ENCODE measurements at places on chromosomes 4 and X.
A peak's percentile ranks its signal among the peaks of the same experiment; 100 is the strongest.

DNA sequence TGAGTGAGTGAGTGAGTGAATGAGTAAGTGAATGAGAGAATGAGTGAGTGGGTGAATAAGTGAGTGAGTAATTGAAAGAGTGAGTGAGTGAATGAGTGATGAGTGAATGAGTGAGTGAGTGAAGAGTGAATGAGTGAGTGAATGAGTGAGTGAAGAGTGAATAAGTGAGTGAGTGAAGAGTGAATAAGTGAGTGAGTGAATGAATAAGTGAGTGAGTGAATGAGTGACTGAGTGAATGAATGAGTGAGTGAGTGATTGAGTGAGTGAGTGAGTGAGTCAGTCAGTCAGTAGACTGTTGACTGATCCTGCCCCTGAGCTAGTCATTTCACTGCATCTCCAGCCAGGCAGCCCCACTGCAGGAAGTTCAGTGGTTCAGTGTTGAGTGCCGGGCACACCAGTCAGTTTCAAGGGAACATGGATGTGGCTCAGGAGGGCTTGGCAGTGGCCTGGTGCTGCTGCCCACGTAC lies 228.4 kb upstream of the PSAPL1 start:
- DNase-seq, result no peak

DNA sequence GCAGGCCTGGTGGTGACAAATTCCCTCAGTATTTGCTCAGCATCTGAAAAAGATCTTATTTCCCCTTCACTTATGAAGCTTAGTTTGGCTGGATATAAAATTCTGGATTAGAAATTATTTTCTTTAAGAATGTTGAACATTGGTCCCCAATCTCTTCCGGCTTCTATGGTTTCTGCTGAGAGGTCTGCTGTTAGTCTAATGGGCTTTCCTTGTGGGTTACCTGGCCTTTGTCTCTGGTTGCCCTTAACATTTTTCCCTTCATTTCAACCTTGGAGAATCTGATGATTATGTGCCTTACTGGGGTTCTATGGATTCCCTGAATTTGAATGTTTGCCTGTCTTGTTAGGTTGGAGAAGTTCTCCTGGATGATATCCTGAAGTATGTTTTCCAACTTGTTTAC lies 17.4 kb upstream of the TMPRSS11F start:
- no peak for DNase-seq

- DNase-seq, result no peak
Observed at GRCh38 chr4:60589425-60589824, 610.7 kb upstream of the ADGRL3 start.

DNA sequence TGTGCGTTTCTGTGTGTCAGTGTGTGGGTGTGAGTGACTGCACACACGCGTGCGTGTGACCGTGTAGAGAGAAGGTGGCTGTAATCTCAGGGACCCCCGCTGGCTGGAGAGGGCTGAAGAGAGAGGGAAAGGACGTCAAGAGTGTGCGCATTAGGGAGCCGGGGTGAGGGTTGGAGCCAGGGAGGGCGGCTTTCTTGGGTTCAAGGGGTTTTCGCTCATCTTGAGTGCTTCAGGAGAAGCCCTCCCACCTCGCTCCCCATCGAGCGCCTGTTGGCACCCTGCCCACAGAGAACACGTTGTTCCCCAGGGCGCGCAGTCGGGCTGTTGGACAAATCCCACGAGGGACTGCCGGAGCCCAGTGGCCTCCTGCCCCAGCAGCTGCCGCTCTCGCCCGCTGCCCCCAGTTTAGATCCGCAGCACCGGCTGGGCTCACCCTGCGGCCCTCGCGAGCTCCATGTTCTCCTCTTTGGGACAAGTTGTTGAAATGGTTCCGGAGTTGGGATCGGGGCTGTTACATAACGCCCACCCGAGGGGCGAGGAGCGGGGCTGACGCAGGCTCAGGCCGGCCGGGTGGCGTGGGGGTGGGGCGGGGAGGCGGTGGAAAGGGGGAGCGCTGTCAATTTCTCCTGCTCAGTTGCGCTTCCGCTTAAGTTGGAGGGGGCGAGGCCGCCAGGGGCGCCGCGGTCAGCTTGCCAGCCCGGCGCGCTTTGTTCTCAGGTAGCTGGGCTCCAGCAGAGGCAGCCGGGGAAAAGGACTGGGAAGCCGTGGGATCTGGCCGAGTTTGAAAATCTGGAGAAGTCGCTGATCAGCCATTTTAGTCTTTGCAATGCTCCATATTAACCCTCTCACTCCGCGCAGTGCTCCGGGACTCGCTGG lies 1.6 kb downstream of the GRIA2 start:
- DNase-seq, result peak; percentile 32

DNA sequence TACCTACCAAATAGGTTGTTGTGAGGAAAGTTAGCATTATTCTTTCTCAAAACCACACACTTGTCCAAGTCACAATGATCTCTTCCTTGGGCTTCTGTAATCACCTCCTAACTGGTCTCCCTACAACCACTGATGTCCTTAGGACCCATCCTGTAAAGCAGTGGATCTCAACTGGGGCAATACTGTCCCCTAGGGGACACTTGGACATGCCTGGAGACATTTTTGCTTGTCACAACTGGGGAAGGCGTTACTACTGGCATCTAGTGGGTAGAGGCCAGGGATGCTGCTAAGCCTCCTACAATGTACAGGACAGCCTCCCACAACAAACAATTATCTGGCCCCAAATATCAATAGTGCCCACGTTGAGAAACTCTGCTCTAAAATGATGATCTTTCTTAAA lies 118.7 kb upstream of the AP1S2 start:
- DNase-seq, result no peak

DNA sequence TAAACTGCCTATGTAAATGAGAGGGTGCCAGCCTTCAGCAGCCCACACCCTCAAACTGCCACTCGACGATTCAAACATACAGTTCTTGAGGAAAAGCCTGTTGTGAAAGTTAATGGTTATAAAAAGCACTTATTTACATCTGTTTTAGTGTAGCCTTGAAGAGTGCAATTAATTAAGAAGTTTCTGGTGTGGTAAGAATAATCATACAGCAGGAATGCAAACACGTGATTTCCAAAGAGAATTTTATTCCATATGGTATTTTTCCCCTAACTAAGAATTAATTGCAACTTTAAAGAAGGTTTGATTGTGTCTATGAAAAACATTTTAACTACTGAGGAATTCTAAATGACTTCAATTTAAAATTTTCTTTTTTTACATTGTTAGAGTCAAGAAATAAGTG lies 176.3 kb upstream of the PITX2 start:
- DNase-seq, result no peak

DNA sequence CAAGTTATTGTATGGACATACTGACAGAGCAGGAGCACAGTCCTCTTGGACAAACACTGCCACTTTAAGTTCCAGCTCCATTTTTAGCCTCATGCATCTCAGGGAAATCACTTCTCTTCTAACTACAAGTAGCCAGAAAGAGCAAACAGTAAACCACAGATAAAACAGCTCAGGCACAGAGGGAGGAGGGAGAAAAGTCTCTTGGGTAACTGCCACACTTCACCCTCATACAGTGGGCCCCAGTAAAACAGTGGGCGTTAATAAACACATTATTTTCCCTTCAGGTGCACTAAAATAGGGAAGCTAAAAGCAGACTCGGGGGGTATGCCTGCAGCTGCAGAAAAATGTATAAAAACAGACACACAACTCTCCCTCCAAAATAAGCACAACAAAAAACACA lies 21.6 kb downstream of the CD38 start:
- no peak for DNase-seq

- no peak for DNase-seq
Observed at GRCh38 chrX:126994032-126994600, 174.6 kb downstream of the PRR32 start.

- DNase-seq, result no peak
Observed at GRCh38 chrX:22634751-22635150, 362.0 kb downstream of the CBLL2 start.

- no peak for DNase-seq
Observed at GRCh38 chr4:15683143-15683495, 1.5 kb downstream of the FAM200B start.

DNA sequence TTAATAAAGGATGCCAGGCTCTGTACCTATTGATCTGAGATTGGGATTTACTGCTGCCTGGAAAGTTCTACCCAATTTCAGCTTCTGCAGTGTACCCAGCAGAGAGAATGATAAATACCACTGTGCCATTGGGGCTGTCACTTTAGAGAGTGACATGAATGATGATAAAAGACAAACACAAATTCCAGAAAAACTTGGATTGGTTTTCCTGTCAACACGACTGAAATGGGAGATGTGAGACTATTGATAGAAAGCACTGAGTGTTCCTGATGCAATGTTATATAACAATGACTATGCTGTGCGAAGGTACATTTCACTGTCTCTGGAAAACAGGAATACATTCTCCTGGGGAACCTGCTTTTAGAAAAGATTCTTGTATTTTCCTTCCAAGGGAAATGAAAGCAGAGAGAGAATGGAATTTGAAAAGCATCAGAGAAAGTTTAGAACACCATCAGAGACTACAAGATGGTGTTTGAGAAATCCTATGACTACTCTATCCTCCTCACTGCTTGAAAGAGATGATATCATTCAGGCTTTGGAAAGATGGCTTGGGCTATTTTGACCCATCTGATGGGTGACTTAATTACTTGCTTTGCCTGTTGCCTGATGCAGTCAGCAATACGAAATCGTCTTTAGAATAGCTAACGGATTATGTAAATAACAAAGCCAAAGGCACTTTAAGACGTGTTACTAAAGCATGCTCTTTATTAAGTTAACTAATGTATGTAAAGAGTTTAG lies 49.7 kb downstream of the MID1IP1 start:
- DNase-seq, result no peak

- DNase-seq, result no peak
Observed at GRCh38 chr4:35643661-35644060, 600.7 kb downstream of the ARAP2 start.

DNA sequence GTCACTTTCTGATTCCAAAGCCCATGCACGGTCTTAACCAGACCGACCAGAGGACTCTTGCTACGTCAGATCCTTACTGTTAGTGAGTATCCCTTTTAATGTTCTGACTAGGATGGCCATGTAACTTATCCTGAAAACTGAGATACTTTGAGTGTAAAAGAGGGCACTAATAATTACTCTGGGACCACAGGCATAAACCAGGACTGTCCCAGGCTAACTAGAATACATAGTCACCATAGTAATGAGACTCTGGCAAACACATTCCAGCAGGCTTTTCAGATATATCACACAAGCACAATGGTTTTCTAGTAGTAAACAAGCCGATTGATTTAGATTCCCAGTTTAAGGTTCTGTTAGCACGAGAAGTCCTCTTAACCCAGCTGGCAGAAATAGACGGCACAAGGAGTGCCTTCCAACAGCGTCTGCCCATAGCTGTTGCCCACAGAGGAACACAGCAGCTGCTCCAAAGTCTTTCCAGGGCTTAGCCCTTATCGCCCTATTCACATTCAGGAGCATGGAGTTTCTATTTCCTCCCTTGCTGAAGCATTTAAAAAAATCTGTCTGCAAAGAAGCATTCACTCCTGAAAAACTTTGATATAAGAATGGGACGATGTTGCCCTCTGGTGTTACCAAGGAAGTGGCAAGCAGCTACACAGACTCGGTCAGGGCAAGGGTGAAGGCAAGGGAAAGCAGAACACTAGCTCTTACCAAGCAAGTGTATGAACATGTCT lies 92.4 kb downstream of the CXCL13 start:
- DNase-seq, result peak; percentile 18

- DNase-seq, result no peak
Observed at GRCh38 chr4:47639531-47639930, 154.5 kb downstream of the ATP10D start.

GRCh38 chr4:56085275-56085674 lies 136.5 kb downstream of the CEP135 start:
- DNase-seq, result no peak

DNA sequence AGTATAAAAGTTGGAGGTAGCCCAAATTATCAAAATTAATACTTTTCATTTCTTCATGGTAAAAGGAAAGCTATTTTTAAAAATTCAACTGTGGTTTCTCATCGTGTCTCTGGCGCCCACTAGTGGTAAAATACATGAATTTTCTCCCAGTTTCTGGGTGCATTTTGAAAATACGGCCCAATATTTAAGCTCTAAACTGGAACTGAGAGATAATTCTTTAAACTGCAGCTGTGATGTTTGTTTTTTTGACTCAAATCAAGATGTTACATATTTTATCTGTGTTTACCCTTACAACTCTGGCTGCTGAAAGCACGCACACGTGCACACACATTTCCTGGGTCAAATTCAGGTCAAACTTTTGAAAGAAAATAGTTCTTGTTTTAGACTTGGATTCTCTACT lies 123.9 kb upstream of the ACSL4 start:
- DNase-seq, result peak; percentile 8

DNA sequence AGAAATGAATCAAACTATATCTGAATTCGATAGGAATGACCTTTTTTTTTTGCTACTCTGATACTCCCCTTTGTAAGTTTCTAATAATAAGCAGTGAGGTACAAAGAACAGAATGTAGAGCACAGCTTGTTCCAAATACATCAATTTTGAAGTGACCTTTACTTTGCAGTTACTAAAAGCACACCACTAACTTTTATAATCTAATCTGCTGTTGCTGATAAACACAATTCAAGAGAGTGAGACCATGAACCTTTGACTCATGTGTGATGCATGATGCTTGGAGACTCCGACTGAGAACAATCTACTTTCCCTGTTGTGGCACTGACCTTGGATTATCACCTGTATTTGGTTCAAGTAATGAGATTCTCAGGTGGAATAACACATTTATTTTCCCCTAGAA lies 91.6 kb upstream of the GNPDA2 start:
- DNase-seq, result no peak

DNA sequence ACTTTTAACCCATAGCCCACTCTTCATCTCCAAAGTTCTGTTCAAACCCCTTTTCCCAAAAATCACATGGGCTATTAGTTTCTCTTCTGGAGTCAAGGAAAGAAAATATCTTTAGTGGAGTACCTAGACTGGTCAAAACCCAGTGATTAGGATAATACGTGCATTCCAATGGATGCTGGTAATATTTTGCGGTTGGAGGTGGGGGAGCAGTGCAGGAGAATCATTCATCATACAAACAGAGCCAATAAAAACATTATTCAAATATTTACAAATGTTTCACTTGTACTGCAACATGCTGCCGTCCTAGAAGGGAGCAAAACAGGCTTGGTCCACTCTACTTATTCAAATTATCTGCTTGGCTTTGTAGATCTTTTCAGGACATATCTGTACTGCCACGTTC lies 57.2 kb upstream of the RAB9B start:
- DNase-seq, result no peak

- DNase-seq, result no peak
Observed at GRCh38 chr4:120769227-120769626, 153.3 kb downstream of the PRDM5 start.

DNA sequence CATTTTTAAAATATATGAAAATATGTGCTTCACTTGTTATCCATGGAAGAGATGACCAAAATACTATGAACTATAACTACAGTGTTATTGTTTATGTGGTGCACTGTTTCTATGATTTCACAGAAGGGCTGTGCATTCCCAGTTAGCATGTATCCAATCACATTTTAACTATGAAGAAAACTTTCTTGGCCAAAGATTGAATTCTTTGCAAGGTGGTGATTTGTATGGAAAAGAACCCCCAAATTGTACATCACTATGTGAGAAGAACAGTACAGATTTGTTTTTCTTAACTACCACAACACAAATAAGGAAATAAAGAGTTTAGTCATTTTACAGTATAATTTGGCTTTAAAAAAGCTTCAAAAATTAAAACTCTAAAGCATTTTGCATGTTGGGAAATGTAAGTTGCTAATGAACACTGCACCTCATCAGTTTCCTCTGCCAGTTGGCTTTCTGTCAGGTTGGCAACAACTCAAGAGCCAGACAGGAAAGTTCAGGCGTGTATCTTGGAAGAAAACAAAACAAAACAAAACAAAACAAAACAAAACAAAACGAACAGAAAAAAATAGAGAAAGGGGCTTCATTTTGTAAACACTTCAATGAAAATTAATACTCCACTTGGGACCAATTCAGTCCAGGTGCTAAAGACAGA lies 237.0 kb downstream of the SCFD2 start:
- DNase-seq, result no peak

GRCh38 chr4:145557720-145558119 lies 61.5 kb upstream of the MMAA start:
- no peak for DNase-seq
